ENCODE measurements at places on chromosomes 1 and 21. TPM values are rescaled to one million over a fixed set of nuclear protein-coding genes. Genes with fewer than 3 reads are reported as not detected.

Gene RBBP5
- 12.6 TPM for total RNA-seq

Gene IVL
- not detected for total RNA-seq

Gene TSPEAR
- total RNA-seq: not detected

Gene MPL
- total RNA-seq: not detected

Gene MEX3A
- 4.5 TPM for total RNA-seq

Gene RHEX
- total RNA-seq: not detected

Gene OR10J1
- not detected for total RNA-seq

Gene PM20D1
- total RNA-seq: not detected

Gene PI4KB
- 59.5 TPM for total RNA-seq

Gene PPP2R5A
- total RNA-seq: 13.8 TPM

Gene MCOLN3
- 2.9 TPM for total RNA-seq

Gene CHI3L2
- 3.2 TPM for total RNA-seq

Gene S100A8
- not detected for total RNA-seq

Gene PCAT6
- 0.99 TPM for total RNA-seq

Gene SELENBP1
- 15.7 TPM for total RNA-seq

Gene CHI3L1
- 1.2 TPM for total RNA-seq

Gene TEX38
- total RNA-seq: not detected

Gene OR6N1
- not detected for total RNA-seq

Gene VCAM1
- 9.3 TPM for total RNA-seq

Gene SPOCD1
- total RNA-seq: 9.7 TPM

Gene MAN1C1
- total RNA-seq: 8.8 TPM

Gene THEMIS2
- 30.6 TPM for total RNA-seq

Gene TRIM17
- total RNA-seq: not detected
